Stomach (tissue), 19 donors: ENCODE measurements at places on chromosomes 1 and 21.

GRCh38 chr21:21897275-21897883 lies 899.2 kb downstream of the NCAM2 start:
- no peak for DNase-seq

DNA sequence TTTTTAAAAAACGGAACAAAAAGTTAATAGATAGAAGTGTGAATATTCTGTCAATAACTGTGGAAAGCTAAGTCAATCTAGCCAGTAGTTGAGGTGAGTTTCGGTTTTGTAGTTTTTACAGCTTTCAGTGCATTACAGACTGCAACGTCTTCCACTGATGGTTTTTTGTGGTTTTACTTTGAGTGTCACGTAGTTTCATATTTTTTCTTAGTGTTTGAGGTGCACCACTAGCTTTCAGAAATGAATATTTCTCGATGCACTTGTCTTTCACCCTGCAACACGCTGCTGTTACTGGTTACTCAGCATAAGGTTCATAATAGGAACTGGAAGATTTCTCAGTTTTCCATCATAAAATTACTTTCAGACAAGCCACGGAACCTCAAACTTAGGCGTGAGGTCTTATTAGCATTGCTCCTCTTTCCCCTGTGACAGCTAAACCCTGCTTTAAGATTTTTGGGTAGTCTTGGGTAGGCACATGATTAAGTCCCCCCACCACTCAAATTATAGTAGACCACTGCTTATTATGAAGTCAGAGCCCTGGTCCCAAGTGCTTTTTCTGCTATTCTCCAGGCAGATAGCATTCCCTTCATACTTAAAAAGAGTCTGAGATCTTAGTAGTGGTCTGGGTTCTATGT lies 1412.7 kb downstream of the KCNT2 start:
- no peak for DNase-seq

GRCh38 chr1:61419657-61420056 lies 305.3 kb downstream of the TM2D1 start:
- DNase-seq = no peak

- no peak for DNase-seq
These were observed 33.0 kb upstream of the S100A7 start for GRCh38 chr1:153493343-153493960.

DNA sequence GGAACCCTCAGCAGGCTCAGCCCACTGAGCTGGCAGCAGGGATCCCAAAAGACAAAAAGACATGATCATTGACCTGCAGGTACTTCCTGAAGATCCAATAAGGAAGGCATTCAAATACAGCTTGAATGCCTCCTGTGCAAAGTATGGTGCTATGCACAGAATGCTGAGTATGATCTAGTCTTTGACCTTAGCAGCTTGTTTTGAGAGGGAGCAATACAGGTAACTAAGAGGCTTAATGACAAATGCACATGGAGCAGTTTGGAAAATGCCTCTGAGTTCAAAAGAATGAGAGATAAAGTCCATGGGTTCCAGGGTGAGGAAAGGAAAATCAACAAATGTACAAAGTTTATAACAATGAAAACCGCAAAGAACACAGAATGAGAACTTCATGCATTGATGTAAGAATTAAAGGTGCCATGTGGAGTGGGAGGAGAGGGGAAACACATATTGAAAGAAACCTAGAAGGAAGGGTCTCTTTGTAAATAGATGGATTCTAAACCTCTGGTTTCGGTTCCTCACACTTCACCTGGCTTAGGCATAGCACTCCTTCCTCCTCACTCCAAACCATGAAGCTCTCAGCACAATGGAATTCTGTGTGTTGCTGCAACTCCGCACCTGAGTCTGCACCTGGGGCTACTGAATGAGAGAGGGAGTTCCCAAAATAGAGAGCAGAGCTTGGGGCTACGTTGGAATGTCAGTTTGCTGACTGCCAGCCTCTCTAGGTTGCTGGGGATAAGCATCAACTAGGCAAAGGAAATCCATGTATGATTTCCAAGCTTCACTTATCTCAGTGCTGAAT lies 77.6 kb downstream of the PLXNA2 start:
- DNase-seq = no peak

DNA sequence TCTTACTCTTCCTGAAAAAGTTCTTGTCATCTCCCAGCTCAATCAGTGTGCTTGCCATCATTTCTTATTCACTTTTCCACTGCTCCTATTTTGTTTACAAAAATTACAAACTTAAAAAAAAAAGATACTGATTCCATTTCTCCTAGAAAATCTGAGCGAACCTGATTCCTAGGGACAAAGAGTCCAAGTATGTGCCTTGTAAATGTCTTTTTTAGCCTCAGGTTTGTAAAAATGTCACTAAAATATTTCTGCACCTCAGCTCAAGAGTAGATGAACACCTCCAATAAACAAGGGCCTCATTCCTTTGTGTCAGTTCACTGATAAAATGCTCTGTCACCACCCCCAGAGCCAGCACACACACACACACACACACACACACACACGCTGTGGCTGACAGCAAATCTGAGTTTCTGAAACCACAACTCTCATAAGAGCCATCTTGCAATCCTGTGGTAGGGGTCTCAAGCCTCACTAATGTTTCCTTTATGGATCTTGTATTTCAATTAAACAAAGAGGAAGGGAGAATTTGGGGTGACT lies 299.2 kb downstream of the PBX1 start:
- DNase-seq = no peak

GRCh38 chr1:118984722-118985639 lies 3.2 kb downstream of the TBX15 start:
- no peak for DNase-seq

DNA sequence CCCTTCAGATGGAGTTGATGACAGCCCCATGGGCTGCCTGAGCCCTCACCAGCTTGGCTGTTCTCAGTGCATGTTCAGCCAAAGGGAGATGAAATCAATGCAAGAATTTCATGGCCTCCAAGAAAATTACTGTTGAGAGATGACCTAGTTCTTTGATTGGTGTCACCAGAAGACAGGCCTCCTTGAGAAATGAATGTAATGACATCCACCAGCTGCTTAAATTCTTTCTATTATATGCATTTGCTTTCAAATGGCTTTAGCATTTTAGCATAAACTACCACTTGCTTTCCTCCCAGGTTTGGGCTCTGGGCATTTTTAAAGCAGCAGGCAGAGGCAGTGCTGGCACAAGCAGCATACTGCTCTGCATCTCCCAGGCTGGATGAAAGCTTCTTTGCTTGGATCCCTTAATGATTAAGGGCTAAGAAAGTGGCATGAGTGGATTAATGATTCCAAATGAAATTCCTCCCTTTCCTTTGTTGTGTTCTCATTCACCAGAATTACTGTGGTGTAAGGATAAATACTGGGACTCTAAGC lies 278.4 kb downstream of the ZNF326 start:
- DNase-seq = no peak

DNA sequence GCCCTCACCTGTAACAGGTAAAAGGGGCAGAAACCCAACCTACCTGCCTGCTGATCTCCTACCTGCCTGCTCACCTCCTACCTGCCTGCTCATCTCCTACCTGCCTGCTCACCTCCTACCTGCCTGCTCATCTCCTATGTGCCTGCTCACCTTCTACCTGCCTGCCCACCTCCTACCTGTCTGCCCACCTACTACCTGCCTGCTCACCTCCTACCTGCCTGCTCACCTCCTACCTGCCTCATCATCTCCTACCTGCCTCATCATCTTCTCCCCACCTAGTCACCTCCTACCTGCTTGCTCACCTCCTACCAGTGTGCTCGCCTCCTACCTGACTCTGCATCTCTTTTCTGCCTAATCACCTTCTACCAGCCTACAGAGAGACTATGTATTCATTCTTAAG lies 452.9 kb downstream of the MATN1 start:
- DNase-seq = no peak

DNA sequence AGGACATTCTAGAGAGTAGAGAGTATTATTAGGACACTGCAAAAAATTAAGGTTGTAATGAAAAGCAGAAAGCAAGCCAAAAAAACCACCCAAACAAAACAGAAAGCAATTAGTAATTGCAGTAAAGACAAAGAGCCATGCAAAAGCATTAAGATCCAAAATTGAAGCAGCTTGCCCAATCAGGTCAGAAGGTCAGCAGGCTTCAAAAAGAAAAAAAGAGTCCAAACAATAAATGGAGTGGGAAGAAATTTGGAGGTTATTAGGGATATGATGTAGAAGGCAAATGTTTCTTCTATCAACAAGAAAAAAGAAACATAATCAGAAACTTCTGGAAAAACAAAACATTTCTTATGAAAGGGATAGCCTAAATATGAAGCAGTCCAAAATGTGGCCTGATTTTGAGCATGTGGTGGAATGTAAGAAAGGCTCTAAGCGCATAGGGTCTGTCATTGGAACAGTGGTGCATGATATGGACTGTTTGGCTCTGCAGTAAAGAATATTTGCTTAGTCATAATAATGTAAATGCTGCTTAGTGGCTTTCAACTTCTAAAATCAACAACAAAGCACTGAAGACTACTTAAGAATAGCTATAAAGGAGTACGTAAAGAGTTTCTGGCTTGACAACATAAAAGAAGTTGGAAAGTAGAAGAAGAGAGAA lies 4.8 kb downstream of the STUM start:
- no peak for DNase-seq

GRCh38 chr21:37970548-37970947 lies 54.3 kb upstream of the KCNJ6 start:
- DNase-seq = no peak

GRCh38 chr1:225602590-225603206 lies 50.2 kb downstream of the ENAH start:
- no peak for DNase-seq

- no peak for DNase-seq
These were observed 541.7 kb upstream of the PBX1 start for GRCh38 chr1:164017239-164017638.

DNA sequence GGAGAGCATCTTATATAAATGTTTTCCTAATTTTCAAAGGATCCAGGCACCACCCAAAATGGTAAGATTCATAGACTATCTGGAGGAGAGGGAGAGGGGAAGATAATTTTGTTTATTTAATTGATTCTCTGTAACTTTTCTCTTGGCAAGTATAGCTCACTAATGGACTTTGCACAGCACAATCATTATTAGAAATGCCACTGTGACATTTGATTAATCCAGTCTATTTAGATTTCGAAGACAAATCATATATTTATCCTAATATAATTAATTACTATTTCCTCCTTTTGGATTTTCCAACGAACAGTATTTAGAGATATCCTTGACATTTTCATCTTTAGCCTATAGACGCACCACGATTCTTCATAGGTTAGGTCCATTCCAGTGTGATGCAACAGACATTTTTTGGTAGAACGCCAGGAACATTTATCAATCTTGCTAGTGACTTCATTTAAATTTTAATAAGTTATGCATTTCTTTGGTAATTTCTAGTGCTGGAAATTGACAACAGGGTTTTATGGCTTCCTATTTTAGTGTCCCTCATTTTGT lies 152.4 kb downstream of the GRIK1 start:
- DNase-seq = peak; percentile 20

- no peak for DNase-seq
These were observed 13.0 kb upstream of the LRP8 start for GRCh38 chr1:53340660-53341520.

DNA sequence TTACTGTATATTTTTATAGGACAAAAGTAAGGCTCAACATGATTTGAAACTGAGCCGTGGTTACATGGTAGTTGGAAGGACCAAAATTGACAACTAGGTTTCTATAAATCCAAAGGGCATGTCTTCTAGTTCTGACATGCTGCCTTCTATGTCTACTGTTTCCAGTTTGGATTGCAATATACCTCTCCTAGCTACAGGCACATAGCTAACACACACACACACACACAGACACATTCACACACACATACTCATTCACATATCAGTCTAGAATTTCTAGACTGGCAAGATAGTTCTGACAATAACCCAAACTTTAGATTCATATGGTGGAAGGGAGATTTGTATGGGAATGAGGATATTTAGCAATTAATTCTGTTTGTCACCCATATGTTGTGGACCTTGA lies 544.8 kb upstream of the CAMK1G start:
- DNase-seq = no peak

DNA sequence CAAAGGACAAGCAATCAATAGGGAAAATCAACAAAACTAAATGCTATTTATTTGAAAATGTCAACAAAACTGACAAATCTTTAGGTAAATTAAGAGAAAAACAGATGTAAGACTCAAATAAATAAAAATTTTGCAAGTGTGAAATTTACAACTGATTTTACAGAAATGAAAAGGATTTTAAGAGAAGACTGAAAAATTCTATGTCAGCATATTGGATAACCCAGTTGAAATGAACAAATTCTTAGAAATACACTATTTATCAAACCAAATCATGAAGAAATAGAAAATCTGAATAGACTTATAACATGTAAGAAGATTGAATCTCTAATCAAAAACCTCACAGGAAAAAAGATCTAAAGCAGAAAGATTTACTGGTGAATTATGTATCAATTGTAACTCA lies 7.6 kb upstream of the SPRR2F start:
- DNase-seq = no peak

- DNase-seq = no peak
These were observed 603.6 kb downstream of the NPHP4 start for GRCh38 chr1:5388622-5389021.

- DNase-seq = no peak
These were observed 9.9 kb upstream of the TMEM39B start for GRCh38 chr1:32062867-32063230.

- peak; percentile 38 for DNase-seq
These were observed 6.7 kb upstream of the SLC2A1 start for GRCh38 chr1:42965378-42965777.

GRCh38 chr1:28297826-28298225 lies 31.0 kb upstream of the MED18 start:
- DNase-seq = no peak

DNA sequence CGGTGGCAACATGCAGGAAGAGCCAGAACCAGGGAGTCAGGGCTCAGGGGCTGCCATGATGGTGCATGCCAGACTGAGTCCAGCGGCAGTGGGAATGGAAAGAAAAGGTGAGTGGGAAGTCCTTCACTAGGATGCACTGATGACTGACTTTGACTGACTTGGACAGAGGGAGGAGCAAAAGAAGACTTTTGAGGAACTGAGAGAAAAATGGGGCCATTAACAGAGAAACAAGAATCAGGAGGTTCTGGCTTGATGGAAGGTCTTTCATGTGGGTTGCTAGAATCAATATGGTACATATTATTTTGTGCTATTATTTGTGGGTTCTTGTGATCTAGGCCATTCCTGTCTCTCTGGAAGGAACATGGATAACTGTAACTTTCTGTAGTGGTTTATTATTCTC lies 454.6 kb upstream of the PROX1 start:
- DNase-seq = no peak

GRCh38 chr1:224615861-224616755 lies at the start of gene CNIH3:
Gene CNIH3, plus strand, starts transcription at chr1:224616317. Its CDS starts 858 bp downstream, at chr1:224617175.
- peak; percentile 53 for DNase-seq

DNA sequence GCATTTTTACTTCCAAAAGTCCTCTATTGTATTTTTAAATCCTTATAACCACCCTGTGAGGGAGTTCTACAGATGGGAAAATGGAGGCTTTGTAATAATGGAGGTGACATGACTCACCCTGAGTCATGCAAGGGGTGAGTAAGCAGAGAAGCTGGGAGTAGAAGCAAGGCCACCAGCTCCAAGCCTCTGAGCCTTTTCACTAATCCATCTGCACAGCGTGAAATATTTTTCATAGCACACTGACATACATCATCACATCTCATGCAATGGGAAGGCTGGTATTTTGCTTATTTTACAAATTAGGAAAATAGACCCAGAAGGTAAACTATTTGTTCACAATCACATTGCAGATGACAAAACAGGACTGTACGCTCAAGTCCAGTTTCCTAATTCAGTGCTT lies 96.9 kb downstream of the KCNH1 start:
- no peak for DNase-seq
